ENCODE measurements at places on chromosomes 2 and 18.

DNA sequence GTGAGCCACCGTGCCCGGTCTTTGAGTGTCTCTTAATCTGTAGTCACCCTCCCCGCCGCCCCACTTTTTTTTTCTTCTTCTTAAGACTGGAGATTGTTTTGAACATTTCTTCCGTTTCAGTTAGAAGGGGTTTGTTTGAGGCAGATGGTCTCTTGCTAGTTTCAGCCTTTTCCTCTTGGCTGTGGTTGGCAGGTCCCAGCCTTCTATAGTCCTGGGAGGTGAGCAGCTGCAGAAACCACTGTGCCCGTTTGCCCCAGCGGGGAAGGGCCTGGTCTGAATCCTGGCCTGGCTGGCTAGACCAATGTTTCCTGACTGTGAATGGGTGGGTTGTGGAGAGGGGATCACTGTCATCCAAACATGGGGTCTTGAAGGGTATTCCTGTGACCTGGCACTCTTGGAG is 30.1 kb upstream of the MCFD2 start:
- no peak for DNase-seq

GRCh38 chr18:75244351-75245313 is 34.0 kb downstream of the TSHZ1 start:
- peak; percentile 63 for DNase-seq

DNA sequence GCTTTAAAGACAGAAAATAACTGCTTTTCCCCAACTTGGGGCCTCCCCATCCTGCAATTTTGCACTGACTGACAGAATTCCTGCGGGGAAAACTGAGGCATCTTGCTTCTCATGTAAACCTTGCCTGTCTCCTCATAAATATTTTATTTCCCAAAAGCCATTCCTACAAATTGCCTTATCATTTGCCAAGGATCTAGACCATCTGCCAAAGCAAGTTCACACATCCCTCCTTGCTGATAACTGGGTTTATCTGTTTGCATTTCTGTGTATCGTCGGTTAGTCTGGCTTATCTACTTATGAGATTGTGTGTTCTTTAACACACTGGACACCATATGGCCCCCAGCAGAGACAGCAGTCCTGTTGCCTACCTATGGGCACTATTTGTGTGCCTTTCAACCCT is 3.0 kb upstream of the CNGA3 start:
- DNase-seq: no peak

DNA sequence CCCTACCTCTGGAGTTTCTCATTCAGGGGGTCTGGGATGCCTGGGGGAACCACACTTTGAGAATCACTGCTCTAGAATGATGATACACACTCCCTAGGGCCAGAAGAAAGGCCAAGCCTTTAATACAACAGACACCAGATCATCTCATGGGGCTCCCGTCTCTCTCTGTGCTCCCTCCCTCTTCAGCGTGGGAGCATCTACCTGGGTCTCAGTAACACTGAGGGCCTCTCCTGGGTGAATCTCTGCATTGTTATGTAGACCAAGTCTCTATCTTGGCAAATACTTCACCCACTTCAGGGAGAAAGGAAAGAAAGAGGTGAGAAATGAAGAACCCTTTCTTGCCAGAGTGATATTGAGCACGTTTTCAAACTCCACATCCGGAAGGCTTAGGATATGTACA is 146.8 kb upstream of the MSH6 start:
- DNase-seq: no peak

GRCh38 chr2:121037480-121037879 is 247.5 kb downstream of the TFCP2L1 start:
- no peak for DNase-seq

DNA sequence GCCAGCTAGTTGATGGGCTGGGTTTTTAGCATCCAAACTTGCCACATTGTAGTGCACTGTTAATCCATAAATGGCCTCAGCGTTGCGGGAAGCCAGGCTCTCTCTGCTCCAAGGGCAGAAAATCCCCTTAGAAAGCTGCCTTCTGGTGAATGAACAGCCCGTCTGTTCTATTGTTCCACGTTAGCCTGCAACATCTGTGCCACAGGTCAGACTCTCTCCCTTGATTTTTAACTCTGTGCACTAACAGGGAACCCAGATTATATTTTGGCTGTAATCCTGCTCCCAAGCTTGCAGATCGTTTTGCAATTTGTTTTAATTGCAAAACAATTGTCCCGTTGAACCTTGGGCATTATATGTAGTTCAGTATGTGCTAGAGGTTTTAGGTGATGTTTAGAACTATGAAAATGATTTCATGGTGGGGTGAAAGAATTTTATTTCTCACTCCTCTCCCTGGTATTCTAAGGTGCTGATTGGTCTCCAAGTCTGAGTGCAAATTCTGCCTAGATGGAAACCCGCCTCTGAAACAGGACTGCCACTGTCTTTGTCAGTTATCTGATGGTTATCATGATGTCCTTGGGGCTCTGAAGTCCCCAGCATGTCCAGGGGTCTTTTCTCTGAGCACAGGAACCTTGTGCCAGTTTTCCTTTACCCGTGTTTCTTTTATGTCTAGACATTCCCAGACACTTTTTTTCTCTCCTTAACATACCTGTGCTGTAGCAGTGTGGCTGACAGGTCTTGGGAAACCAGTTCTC is 106.6 kb downstream of the MAP4K4 start:
- DNase-seq: no peak

DNA sequence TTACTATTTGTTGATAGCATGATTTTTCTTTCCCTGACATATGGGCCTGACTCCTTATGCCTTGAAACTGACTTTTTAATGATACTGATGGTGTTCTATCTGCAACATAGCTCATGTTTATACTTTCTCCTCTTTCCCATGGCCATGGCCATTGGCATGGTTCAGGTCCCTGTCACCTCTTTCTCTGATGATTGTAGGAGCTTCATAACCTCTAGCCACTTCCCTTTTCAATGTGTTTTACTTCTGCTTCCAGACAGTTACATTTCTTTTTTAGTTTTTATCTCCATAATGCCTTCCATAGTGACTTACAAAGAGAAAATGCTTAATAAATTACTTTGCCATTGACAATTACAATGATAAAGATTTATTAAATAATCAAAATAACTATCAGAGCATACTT is 177.9 kb upstream of the SETBP1 start:
- no peak for DNase-seq

- peak; percentile 58 for DNase-seq
Measured at GRCh38 chr2:46684661-46685060, 205.3 kb downstream of the TMEM247 start.

DNA sequence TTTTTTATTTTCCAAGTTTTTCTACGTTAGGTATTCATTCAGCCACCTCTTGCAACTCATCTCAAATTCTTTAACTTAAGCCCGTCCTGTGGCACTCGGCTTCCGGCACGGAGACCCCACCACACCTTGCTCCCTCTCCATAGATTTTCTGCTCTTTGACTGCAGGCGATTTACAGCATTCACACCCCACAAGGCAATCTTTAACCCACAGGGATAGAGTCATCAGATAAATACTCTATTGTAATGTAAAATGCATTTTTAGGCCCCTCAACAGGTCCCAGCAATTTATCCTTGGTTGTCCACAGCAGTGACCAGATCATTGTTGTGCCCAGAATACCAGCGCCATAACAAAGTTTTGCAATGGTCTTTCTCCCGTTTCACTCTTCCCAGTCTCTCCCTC is 132.3 kb upstream of the EPHA4 start:
- DNase-seq: no peak

- no peak for DNase-seq
Measured at GRCh38 chr18:8358033-8358765, 251.0 kb upstream of the RAB12 start.

DNA sequence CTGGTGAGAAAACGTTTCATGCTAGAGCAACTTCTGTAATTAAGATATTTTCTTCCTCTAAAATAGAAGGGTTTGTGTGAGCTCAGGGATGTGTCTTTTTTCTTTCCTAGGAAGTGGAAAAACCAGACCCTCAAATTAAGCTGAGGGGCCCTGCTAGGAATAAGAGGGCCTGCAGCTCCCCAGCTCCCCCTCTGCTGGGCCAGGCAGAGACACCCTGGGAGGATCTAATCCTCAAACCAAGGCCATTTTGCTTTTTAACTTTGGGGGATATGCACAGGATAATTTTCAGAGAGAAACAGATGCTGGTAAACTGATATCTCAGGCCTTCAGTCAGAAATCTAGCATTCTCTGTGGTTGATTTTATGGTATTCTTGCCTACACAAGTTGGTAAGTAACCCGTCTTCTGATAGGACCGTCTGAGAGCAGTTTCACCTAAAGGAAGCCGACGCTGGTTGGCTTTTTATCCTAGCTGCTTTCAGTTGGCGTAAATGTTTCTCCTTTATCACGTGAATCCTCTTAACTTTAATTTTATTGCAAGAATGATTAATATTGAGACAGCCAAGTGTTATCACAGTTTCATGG is 34.8 kb downstream of the SNTG2 start:
- DNase-seq: no peak

GRCh38 chr18:9539283-9539682 is 64.0 kb downstream of the RALBP1 start:
- DNase-seq: peak; percentile 92

- peak; percentile 31 for DNase-seq
Measured at GRCh38 chr2:232300894-232301387, 77.6 kb upstream of the ALPP start.

DNA sequence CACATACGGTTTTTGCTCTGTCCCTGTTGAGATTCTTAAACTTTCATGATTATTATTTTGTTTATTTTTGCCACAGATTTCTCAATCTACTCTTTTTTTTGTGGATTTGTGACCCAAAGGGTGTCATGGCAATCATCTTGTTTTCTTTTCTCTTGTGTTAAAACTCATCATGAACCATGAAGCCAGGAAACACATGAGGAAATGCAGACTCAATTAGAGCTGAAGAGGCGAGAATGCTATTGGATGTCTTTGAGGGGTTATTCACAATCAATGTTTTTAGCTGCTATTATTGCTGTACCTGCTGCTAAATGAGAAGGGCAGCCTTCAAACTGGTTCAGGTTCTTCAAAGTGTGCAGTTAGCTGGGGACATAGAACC is 99.5 kb upstream of the MMADHC start:
- DNase-seq: no peak

- peak; percentile 82 for DNase-seq
Measured at GRCh38 chr18:446941-447560, 53.5 kb downstream of the COLEC12 start.

DNA sequence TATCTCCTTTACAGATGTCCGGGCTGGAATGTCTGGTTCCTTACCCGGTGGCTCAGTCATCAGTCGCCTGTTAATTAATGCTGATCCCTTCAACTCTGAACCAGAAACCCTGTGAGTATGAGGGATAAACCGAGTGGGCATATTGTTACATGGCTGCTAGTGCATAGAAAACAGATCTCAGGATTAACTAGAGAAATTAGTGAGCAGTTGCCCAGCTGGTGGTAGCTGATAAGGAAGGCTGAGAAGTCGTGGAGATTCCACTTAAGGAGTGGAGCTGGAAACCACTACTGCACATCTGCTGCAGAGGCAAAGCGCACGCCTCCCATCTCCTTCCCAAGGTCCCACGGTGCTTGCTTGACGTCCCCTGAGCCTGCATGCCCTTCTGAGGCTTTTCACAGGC is 97.7 kb downstream of the DGKD start:
- no peak for DNase-seq

GRCh38 chr2:233349005-233349998 is 5.0 kb upstream of the DGKD start:
- DNase-seq: no peak

- DNase-seq: no peak
Measured at GRCh38 chr18:23502516-23503037, 734 bp upstream of the RMC1 start.

DNA sequence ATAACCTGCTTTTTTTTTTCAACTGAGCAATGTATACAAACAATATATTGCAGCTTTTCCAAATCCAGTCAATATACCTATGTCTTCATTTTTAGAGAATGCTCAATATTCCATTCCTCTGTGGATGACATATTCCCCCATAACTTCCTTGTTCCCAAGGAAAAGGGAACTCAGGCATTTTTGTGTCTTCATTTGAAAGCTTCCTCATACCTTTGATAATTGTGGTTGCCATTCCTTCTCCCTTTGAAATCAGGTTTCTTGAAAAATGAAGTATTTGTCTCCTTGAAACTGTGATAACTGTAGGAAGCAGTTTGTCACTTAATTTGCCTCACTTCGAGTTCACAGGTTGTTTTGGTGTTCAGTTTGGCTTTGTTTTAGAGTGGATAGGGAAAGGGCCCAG is 13.5 kb downstream of the ELAC1 start:
- peak; percentile 46 for DNase-seq

GRCh38 chr2:17257189-17257909 is 260.9 kb downstream of the RAD51AP2 start:
- DNase-seq: no peak

GRCh38 chr2:33395655-33396249 is 80.7 kb upstream of the RASGRP3 start:
- DNase-seq: peak; percentile 72

DNA sequence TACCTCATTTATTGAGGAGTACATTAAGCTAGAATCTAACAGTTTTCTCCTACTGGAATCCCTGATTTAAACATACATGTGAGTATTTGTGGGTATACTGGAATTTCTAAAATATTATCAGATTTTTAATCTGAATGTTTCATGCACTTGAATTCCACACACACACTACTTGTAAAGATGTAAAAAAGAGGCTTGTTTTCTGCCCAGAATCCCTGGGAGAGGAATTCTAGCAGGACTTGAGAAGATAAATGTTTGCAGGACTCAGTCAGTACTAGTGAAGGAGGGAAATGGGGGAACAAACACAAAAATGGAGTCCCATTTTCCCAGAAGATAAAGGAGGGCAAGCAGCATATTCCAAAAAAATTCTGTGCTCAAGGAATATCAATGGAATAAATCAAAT is 17.0 kb downstream of the COL5A2 start:
- peak; percentile 69 for DNase-seq

DNA sequence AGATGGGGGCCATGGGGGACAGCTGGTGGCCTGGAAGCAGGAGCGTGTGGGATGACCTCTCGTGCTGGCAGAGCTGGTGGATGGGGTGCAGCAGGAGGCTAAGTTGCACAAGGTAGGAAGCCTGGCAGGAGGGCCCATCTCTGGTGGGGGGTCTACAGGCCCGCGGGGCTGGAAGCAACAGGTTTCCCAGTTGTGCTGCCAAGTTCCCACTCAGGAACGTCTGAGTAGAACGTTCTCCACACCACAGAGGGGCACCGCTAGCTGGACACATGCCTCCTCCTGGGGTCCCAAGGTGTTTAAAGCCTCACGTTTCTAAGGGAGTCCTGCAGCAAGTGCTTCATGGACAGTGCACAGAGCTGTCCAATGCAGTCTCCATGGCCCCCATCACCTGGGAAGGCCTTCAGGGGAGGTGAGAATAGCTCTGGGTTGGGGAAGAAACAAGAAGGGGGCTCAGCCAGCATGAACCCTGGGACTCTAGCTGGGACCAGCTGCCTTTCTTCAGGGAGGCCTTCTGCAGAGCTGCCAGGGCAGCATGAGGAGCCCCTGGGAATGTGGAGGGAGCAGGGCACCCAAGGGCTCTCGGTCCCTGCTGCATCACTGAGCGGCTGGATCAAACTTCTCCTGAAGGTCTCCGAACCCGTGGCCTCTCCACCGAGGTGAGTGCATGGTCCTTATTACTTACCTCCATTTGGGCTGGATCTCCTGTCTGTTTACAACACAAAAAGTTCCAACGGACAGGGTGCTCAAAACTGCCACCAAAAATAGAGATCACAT is 80.0 kb downstream of the TWIST2 start:
- no peak for DNase-seq

- no peak for DNase-seq
Measured at GRCh38 chr2:85852152-85852840, 36.5 kb downstream of the ST3GAL5 start.

- no peak for DNase-seq
Measured at GRCh38 chr2:186882511-186883071, 33.6 kb upstream of the ZSWIM2 start.

GRCh38 chr2:159807183-159808031 is 9.4 kb upstream of the CD302 start:
- peak; percentile 64 for DNase-seq

GRCh38 chr2:228527197-228527881 is 345.9 kb upstream of the SPHKAP start:
- DNase-seq: peak; percentile 40

Data from EH (cell line).